ENCODE measurements at places on chromosomes 4 and X. TPM values are rescaled to one million over a fixed set of nuclear protein-coding genes. Genes with fewer than 3 reads are reported as not detected.

Gene NDP
- not detected for total RNA-seq

Gene RHOXF2B
- total RNA-seq: 0.16 TPM

Gene UGT2A3
- total RNA-seq: not detected

Gene ODAPH
- not detected for total RNA-seq

Gene ZAR1
- not detected for total RNA-seq

Gene DRD5
- not detected for total RNA-seq

Gene HOPX
- 10.1 TPM for total RNA-seq

Gene CT47B1
- total RNA-seq: not detected

All from T-cell (primary cell).